Cerebellum (tissue), 4 donors: ENCODE measurements at places on chromosomes 3 and 15.
A peak's percentile ranks its signal among the peaks of the same experiment; 100 is the strongest.

GRCh38 chr15:90463381-90463780, 66.3 kb upstream of the CRTC3 start:
- no peak for DNase-seq

DNA sequence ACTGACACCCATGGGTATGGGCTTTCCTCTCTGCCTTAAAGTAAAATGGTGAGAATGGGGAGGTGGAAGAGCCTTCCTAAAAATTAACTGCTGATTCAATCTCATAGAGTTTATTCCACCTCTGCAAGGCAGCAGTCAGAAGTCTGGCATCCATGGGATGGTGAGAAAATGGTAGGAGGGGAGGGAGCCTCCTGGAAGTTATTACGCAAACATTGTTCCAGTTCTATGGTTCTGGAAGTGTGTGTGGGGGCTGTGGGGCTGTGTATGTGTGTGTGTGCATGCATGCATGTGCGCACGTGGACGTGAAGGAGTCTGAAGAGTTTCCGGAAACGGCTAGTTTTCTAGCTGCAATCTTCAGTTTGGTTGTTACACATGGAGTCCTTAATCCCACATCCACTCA, 177.6 kb downstream of the KCNAB1 start:
- no peak for DNase-seq

DNA sequence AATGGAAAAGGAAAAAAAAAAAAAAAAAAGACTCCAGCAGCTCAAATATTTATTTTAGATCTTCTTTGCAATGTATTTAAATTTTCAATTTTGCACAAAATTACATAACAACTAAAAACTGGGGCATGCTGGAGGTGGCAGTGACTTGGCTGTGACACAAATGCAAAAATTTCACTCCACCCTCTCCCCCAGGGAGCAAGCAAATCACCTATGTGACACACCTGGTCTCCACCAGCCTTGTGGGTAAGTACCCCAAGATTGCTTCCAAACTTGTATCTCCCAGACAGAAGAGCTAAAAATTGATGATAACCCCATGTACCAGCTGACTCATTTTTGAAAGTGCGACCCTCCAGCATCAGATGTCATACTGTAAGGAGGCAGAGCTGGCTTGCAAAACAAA, 32.0 kb downstream of the UBE3A start:
- DNase-seq, result no peak

- no peak for DNase-seq
Measured at GRCh38 chr3:168121184-168122017, 25.7 kb upstream of the GOLIM4 start.

DNA sequence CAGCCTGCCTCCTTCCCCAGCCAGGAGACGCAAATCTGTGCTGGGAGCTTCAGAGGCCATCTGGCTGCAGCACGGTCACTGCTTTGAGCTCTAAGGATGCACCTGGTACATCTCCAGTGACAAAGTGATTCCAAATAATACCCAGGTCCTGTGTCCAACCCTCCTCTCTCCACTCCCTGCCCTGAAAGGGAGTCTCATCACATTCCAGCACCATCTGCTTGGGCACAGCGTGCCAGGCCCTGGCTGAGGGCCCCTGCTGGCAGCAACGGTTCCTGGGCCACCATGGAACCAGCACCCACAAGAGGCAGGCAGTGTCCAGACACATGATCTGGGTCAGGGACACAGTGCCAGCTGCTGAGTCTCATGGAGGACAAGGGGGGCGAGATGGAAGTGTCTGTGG, 81.3 kb downstream of the MTHFS start:
- DNase-seq, result peak; percentile 87
